CD4-positive, alpha-beta T cell treated with Interleukin-12 subunit alpha and Interleukin-12 subunit beta, for 1 hour (primary cell): ENCODE measurements at places on chromosomes 13 and 19.

DNA sequence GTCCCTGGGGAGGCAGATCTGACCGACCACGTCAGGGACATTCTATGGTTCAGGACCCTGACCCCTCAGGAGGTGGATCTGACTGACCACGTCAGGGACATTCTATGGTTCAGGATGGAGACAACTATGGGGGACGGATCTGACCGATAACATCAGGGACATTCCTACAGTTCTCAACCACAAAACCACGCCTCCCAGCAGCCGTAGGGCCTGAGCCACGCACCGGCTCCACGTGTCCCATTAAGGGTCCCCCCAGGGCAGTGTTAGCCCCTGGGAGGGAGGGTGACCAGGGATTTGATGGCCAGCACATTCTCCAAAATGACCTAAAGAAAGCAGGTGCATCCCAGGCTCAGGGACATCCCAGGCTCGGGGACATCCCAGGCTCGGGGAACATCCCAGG, 49.0 kb upstream of the C13orf46 start:
- no peak for DNase-seq

DNA sequence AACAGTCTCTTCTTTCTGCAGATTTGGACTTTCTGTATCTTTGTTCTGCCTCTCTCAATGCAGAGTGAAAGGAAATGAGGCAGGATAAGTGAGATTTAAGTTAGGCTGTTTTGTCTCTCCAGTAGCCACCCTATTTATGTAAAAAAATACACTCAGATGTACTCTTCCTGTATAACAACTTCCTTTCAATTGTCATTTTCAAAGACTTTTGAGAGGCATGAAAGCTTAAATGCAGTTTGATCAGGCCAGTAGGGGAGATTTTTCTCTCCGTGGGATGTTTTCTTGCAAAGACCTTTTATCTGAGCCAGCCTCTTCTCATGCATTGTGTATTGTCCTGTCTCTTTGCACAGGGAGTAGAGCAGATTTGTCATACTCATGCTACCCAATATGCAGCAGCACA, 166.8 kb downstream of the SLITRK5 start:
- DNase-seq: no peak

DNA sequence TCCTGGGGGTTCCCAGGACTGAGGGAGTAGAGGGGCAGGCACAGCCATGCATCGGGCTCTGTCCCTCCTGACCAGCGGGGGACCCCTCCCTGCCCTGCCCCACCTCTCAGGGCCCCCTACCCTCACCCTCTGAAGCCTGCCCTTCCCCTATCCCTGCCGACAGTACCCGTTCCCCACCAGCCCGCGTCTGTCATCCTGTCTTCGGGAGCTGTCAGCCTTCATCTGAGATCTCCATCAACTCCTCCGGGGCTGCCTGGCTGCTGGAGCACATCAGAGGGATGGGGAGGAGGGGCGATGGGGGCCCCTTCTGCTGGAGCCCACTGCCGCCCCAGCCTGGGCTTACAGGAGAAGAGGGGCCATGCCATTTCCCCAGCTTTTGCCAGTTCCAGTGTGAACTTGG, 6.2 kb upstream of the SHD start:
- DNase-seq: no peak

GRCh38 chr13:27192973-27193372, 21.4 kb upstream of the USP12 start:
- no peak for DNase-seq

GRCh38 chr19:47221080-47221841, 9.7 kb downstream of the BBC3 start:
- DNase-seq: no peak

GRCh38 chr13:81800433-81800832, 1459.5 kb upstream of the SPRY2 start:
- DNase-seq: no peak

DNA sequence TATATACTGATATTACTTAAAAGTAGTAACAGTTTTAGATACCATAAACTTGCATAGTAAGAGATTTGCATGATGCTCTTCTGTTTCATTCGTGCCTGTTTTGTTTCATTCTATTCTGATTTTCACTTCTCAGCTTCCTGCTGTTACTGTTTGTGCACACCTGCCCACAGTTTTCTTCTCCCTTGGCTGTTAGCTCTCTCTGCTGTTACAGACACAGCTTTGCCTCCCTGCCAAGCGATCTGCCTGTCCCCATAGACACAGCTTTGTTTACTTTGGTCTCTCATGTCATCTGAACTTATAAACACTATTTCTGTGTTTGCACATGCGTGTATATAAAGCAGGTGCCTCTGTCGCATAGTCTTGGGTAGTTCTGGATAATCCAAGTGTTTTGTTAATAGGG, 21.4 kb upstream of the UPF3A start:
- DNase-seq: no peak

GRCh38 chr13:29750183-29750530, 100.3 kb downstream of the UBL3 start:
- DNase-seq: no peak

DNA sequence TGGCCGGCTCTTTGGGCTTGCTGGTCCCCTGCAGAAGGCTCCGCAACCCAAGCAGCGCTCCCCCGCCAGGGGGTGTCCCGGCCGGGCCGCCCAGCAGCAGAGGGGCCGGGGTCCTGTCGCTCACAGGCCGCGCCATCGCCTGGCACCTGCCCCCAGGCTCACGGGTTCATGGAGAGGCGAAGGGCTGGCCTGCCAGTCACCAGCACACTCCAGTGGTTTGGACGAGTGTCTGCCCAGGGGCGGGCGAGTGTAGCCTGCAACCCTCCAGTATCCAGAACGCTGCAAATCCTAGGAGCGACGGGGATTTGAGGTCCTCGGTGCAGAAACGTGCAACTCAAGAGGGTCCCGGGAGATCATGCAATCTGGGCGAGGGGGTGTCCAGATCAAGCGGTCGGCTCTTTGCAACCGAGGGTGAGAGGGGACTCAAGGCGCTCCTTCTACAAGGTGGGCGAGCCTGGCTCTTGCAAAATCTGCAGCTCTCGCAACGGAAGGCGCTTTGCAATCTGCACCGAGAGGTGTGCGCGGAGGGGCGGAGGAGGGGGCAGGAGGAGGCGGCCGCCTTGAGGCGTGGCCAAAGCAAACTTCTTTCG, at the start of gene DBP:
Gene DBP, minus strand, starts transcription at position 521 of the 590 bp plus-strand sequence. Its CDS starts 385 bp downstream, at position 136.
- no peak for DNase-seq

GRCh38 chr19:1509602-1510441, 3.0 kb downstream of the ADAMTSL5 start:
- no peak for DNase-seq

DNA sequence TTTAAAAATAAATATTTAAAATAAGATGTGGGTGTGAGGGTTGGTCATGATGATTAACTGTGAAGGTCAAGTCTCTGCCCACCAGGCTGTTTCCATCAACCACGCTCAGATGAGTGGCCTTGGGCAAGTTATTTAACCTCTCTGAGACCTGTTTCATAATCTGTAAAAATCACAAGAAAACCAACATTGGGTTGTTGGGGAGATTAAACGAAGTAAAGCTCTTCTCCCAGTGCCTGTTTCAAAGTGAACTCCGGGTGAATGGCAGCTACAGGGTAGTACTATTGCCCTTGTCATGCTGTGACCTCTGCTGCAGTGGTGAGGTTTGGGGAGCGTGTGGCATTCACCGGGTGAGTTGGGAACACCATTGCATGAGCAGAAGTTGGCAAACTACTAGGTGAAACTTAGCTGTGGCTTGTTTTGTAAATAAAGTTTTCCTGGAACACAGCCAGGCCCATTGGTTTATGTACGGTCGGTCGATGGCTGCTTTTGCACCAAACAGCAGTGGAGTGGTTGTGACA, 153.2 kb downstream of the USP12 start:
- no peak for DNase-seq

DNA sequence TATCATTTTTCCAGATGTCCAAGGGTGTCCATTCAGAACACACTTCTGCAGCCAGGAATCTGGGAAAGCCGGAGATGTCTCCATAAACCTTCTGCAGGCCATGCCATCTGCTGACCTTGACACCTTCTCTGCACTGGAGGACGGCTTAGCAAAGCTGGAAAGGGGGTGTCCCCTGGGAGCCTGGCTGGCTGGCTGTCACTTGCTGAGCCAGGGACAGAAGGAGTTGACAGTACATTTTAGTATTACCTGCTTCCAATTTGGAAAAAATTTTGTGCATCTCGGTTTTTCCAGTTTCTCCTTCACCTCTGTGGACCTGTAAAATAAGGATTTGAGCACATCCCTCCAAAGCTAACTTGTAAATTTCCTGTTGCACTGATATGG, 8.1 kb upstream of the CHST8 start:
- no peak for DNase-seq
